Brain pericyte (primary cell): ENCODE measurements at places on chromosomes 16 and 17.

- DNase-seq: no peak
Observed at GRCh38 chr16:77111056-77111565, 79.9 kb upstream of the MON1B start.

- no peak for DNase-seq
Observed at GRCh38 chr16:78460428-78460827, 361.0 kb downstream of the WWOX start.

- DNase-seq: no peak
Observed at GRCh38 chr16:68403704-68404103, 44.6 kb downstream of the SMPD3 start.

DNA sequence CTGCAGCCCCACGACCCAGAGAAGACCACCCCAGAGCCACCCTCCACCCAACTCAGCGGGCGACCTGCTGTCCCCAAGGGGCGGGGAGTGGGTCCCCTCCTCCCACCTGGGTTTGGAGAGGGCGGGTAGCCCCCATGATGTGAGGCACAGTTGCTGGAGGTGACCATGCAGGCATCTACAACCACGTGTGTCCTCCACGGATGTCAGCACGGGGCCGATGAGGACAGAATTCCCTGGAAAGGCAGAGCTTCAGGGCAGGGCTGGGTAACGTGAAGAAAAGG is 7.1 kb downstream of the UTS2R start:
- DNase-seq: no peak

DNA sequence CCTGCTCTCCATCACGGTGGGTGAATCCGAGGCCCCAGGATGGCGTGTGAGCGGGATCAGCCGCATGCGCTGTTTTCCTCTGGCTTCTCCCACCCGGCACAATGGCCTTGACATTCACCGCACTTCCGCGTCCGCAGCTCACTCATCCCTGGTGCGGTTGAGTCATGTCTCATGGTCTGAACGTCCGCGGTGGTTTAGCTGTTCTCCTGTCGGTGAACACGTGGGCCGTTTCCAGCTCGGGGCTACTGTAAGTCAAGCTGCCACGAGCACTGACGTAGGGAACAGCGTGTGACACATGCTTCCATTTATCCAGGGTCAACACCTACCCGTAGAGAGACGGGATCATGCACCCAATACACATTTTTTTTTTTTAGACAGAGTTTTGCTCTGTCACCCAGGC is 15.3 kb upstream of the CACNA1H start:
- DNase-seq: no peak

DNA sequence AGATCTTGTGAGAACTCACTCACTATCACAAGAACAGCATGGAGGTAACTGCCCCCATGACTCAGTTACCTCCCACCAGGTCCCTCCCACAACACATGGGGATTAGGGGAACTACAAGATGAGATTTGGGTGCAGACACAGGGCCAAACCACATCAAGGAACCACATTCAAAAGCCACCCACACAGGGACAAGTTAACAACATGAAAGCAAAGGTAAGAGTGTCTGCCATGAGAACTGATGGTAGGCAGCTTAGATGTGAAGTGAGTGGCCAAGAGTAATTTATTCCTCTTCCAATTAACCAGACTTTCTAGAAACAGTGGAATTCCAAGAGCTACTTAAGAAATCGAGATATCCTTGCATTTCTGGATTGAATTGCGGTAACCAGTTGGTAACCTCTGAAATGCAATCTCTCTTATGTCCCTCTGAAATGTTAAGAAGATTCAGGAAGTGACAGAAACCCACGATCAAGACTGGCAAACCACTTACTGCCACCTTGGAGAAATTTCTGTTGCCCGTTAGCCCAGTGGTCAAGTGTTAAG is 167.4 kb upstream of the CACNG5 start:
- no peak for DNase-seq

DNA sequence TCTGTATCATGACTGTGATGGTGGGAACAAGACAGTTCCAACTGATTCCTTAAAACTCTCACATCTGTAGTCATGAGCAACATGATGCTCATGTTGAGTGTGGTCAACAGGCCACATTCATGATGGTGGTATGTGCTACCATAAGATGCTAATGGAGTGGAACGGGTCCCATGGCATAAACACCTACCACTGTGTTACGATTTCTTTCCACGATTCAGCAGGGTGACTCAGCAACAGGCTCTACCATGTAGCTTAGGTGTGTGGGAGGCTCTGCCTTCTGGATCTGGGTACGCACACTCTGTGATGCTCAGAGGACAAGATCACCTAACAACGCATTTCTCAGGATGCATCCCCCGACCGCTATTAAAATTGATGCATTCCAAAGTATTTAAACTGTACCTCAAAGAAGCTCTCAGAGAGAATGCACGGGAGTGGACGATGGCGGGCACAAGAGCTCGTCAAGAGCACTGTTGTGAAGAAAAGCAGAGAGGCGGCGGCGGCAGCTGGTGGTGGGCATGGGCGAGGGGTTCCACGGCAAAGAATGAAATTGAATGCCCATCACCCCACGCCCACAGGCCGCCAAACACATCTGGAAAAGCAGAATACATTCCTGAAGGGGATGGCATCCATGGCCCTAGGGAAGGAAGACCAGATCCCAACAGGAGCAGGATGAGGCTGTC is 133.3 kb downstream of the ZNF778 start:
- no peak for DNase-seq

DNA sequence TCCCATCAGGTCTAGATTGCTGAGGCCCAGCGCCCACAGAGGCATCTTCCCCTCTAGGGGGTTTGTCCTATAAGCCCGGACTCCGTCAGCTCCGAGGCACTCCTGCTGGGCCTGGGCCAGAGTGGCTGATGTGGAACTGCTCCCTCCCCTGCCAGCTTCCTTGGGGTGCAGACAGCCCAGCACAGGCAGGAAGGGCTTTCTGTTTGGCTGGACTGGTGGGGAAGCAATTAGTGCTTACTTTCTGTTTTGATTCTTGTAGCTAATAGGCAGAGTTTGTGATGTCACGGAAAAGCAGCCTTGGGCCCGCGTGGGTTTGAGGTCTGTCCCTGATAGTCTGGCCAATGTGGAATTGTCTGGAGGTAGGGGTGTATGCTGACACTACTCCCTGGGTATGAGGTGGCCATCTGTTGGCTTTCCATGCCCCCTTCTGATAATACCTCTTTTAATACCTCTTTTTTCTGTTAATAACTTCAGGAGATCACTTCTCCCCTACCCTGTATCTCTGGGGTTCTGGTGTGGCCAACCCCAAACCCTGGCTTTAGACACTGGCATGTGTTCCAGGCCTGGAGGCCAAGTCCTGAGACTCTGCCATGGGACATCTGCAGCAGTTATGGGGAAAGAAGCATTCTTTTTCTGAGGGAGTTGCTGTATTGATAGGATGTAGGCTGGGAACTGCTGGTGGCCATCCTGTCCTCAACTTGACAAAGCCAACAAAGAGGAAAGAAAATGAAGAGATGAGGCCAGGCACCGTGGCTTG is 190.9 kb downstream of the RAB11FIP4 start:
- no peak for DNase-seq

DNA sequence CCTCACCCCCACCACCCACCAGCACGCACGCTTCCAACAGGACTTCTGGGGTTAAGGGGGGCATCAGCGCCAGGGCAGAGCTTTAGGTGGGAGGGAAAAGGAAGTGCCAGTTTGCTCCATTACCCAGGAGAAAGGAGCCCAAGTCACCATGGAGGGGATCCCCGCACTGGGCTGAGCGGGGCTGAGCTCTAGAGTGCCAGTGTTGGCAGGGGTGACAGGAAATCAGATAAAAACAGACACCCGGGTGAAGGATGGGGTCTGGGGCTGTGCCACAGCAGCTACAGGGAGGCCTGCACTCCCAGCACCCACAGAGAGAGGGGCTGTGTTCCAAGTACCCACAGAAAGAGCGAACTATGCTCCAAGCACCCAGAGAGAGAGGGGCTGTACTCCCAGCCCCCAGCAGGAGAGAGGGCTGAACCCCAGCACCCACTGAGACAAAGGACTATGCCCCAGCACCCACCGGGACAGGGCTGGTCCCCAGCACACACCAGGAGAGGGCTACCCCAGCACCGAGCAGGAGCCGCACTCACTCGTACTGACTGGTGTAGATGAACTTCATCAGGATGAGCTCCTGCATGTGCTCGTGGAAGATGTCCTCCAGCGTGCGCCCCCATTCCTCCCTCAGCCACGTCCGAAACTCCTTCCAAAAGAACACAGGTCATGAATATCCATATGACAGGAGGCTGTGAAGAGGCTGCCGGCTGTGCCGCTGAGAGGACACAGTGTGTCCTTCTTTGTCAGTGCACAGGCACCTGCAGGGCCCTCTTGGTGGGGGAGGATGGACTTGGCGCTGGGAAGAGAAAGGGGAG is 18.6 kb upstream of the C16orf95 start:
- DNase-seq: no peak

DNA sequence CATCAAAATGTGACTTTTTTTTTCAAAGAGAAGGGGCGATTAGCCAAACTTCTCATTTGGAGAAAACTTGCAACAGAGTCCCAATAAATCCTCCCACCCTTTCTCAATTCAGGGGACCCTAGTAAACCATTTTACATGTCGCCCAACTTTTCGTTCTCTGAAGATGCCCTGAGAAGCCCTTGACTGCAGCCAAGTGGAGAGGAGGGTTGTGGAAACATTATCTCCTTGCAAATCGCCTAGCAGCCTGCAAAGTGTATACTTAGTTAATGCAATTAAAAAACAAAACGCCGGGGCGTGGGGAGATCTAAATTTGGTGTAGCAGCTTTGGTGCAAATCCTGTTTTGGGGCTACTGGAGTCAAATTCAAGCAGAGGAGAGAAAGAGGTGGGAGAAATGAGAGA is 1.2 kb upstream of the SHISA9 start:
- no peak for DNase-seq

GRCh38 chr17:56045872-56046271 is 107.4 kb upstream of the ANKFN1 start:
- no peak for DNase-seq

DNA sequence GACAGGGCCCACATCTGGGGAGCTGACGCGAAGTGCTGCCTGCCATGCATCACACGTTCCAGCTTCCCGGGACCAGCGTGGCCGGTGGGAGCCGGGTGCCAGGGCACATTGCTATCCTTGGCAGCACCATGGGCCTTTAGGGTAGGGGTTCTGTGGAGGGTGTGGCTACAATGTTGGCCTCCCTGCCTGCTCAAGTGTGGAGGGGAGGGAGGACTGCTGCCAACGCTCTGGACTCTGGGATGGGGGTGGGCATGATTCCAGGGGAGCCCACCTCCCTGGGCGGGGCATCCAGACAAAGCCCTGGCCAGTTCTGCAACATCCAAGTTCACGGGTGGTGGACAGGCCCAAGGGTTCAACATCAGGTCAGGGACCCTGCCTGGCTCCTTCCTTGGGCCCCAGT is 13.9 kb downstream of the GRB7 start:
- no peak for DNase-seq

- DNase-seq: no peak
Observed at GRCh38 chr16:35344012-35344762, 1884.8 kb downstream of the TP53TG3F start.

DNA sequence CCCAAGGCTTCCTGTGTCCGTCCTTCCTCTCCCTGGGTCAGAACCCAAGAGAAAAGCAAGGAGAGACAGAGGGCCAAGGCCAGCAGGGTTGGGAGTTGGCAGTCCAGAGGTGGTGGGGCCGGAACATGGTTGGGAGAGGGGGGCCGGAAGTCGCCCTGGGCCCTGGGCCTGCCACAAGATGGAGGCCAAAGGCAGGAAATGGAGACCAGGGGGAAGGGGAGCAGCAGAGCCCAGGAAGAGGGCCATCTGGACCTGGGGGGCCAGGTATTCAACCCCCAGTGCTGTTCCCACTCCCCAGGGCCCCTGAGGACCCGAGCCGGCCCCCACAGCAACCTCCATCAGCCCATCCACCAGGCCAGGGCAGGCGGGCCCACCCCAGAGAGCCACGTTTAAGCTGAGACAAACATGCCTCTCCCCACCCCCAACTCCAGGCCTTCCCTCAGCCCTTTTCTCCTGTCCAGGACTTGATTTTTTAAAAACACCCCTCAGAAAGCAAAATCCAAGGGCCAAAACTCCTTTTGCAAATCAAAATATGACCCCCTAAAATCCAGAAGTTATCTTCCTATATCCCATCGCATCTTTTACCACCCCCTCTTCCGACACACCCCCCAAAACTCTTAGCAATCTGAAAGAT is 4.4 kb upstream of the BCL6B start:
- DNase-seq: no peak

GRCh38 chr17:78248051-78248914 is 16.9 kb downstream of the TMEM235 start:
- DNase-seq: no peak

- DNase-seq: no peak
Observed at GRCh38 chr17:4703330-4703691, 626 bp downstream of the PELP1 start.

DNA sequence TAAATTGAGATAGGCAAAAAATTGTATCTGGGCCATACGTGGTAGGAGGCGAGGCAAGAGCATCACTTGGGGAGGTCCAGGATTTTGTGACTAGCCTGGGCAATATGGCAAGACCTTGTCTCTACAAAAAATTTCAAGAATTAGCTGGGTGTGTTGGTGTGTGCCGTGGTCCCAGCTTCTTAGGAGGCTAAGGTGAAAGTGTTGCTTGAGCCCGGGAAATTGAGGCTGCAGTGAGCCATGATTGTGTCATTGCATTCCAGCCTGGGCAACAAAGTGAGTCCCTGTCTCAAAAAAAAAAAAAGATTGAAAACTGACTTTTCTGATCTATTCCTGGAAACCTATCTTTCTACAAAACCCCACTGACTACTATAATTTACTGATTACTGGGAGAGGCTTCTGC is 26.7 kb downstream of the CDK12 start:
- no peak for DNase-seq

DNA sequence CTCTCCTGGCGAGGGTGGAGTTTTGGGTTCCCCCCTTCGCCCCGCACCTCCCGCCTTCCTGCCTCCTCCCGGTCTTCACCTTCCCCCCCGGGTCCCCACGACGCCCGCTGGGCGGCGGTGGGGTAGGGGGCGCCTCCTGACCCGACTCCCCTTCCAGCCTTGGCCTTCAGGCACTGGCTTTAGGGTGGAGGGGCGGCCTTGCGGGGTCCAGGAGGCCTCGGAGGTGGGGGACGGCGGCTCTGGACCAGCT is 2.4 kb downstream of the SLC16A3 start:
- DNase-seq: no peak

- DNase-seq: no peak
Observed at GRCh38 chr16:87284183-87284582, 33.0 kb downstream of the C16orf95 start.

GRCh38 chr16:89602273-89602951 is 11.0 kb upstream of the DPEP1 start:
- DNase-seq: peak; percentile 79

- DNase-seq: no peak
Observed at GRCh38 chr16:51151435-51151960, 428 bp upstream of the SALL1 start.

- no peak for DNase-seq
Observed at GRCh38 chr17:70030371-70030770, 44.7 kb upstream of the KCNJ16 start.

GRCh38 chr17:43644081-43644480 is 17.6 kb downstream of the MEOX1 start:
- DNase-seq: no peak

DNA sequence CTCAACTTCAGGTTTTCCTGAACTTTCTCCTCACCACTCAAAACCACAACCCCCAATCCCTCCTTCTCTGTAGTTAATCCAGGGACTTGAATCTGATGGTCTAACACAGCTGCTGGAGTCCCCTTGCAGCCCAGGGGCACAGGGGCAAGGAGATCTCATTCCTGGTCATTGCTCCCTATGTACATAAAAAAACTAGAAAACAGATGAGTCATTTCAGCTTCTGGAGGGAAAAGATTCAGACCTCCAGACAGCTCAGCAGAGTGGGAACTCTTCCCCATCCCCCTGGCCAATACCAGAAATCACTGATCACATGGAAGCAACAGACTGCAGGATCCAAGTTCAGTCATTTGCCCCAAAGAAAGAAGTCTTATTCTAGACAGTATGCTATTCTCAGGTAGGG is 62.1 kb downstream of the DYNLRB2 start:
- DNase-seq: no peak
